ENCODE measurements at places on chromosomes 6 and 20. TPM values are rescaled to one million over a fixed set of nuclear protein-coding genes. Genes with fewer than 3 reads are reported as not detected.

CTCFL gene
- total RNA-seq = not detected

PHACTR1 gene
- 1.2 TPM for total RNA-seq

MAP7 gene
- total RNA-seq = 0.15 TPM

SLC17A9 gene
- total RNA-seq = not detected

HAO1 gene
- not detected for total RNA-seq

TSBP1 gene
- total RNA-seq = not detected

F13A1 gene
- total RNA-seq = not detected

MCM3 gene
- 135 TPM for total RNA-seq

ADGRF5 gene
- total RNA-seq = not detected

WASF1 gene
- total RNA-seq = 25.2 TPM

HLA-F gene
- total RNA-seq = 414 TPM

MAN1A1 gene
- total RNA-seq = 5.0 TPM

PAK5 gene
- 0.05 TPM for total RNA-seq

REM1 gene
- not detected for total RNA-seq

LIN28B gene
- 0.07 TPM for total RNA-seq

DSP gene
- 24.3 TPM for total RNA-seq

KCNK16 gene
- total RNA-seq = not detected

OLIG3 gene
- total RNA-seq = not detected

ABHD16B gene
- total RNA-seq = not detected

ADTRP gene
- 1.4 TPM for total RNA-seq

E2F3 gene
- total RNA-seq = 15.8 TPM

PPIL1 gene
- total RNA-seq = 84.3 TPM

DEFB124 gene
- total RNA-seq = not detected

MEP1A gene
- total RNA-seq = not detected

BANF2 gene
- total RNA-seq = not detected

SYCP2L gene
- not detected for total RNA-seq

DNMT3B gene
- 7.1 TPM for total RNA-seq

Data from M059J (cell line).